ENCODE measurements at places on chromosomes 6 and 20.

DNA sequence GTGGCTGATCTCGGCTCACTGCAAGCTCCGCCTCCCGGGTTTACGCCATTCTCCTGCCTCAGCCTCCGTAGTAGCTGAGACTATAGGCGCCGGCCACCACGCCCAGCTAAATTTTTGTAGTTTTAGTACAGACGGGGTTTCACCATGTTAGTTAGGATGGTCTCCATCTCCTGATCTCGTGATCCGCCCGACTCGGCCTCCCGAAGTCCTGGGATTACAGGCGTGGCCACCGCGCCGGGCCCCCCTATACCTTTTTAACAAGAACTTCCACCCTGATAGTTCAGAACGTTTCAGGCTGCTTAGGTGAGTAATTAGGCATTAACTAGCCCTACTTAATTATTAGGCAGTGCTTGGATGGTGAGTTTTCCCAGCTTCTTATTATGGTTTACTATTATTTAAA lies 552.5 kb downstream of the BCKDHB start:
- no peak for DNase-seq

- DNase-seq: no peak
Measured at GRCh38 chr20:51946586-51946985, 144.3 kb upstream of the SALL4 start.

GRCh38 chr20:38239441-38239840 lies 21.1 kb downstream of the KIAA1755 start:
- DNase-seq: no peak

DNA sequence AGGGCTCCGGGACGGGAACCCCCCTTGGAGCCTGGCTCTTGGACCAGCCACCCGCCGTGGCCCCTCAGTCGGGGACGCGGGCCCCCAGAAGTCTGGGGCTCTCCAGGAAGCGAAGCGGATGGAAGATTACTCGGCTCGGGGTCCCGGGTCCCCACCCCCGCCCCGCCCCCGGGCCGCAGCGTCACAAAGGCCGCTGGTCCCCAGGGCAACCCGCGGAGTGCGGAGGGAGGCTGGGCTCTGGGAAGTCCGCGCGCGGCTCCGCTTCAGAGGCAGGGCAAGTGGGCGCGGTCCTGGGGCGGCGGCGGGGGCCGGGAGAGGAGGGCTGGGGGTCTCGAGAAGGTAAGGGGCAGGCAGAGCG lies at the start of gene FNDC11:
Gene FNDC11, plus strand, starts transcription at position 227 of the 358 bp plus-strand sequence. CDS start 1,505 bp downstream, outside the sequence.
- DNase-seq: no peak

DNA sequence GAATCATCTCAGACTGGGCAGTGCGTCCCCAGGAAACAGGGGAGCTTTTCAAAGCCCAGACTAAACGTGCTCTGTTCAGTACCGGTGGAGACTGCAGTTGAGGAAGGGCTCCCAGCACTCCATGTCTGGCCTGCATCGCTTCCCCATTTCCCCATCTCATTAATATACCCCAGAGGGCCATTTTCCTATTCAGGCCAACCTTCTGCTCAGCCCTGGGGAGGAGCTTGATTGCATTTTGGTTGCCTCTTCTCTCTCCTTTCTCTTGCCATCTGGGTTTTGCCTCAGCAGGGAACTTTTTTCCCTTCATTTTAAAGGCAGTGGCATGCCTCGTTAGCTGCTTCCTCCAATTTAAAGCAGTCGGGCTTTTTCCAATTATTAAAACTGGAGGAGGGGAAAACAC lies 394.3 kb upstream of the SOX4 start:
- DNase-seq: no peak

Data from SK-N-DZ (cell line).